ENCODE measurements at places on chromosomes 1 and 21.
A peak's percentile ranks its signal among the peaks of the same experiment; 100 is the strongest.

- DNase-seq: peak; percentile 80
Observed at GRCh38 chr1:77639056-77639455, 43.4 kb downstream of the ZZZ3 start.

- peak; percentile 92 for DNase-seq
Observed at GRCh38 chr1:164588516-164589341, 29.7 kb downstream of the PBX1 start.

DNA sequence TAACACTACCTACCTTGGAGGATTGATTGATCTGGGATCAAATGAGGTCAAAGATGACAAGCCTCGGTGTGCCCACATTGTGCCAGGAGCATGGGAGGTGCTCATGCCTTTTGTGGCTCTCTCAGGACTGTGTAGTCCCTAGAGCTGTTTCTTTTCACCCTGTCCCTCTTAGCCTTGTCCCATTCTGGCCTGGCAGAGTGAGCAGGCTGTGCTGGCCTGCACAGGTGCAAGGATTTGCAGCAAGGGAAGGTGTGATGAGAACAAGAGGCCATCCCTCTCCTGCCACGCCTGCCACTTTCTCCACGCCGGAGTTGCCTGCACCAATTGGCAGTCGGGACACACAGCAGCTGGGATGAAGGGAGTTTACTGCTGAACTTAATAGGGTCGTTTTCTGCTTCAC lies 410.6 kb upstream of the VAMP3 start:
- no peak for DNase-seq

GRCh38 chr1:233229288-233229687 lies 66.2 kb downstream of the PCNX2 start:
- peak; percentile 31 for DNase-seq

GRCh38 chr21:33569991-33570390 lies 18.5 kb downstream of the DONSON start:
- no peak for DNase-seq
